ENCODE measurements at places on chromosomes 11 and 22.

- no peak for DNase-seq
These were observed 8.2 kb upstream of the PRSS23 start for GRCh38 chr11:86792150-86792549.

- DNase-seq = no peak
These were observed 55.8 kb upstream of the RRAS2 start for GRCh38 chr11:14414470-14415461.

DNA sequence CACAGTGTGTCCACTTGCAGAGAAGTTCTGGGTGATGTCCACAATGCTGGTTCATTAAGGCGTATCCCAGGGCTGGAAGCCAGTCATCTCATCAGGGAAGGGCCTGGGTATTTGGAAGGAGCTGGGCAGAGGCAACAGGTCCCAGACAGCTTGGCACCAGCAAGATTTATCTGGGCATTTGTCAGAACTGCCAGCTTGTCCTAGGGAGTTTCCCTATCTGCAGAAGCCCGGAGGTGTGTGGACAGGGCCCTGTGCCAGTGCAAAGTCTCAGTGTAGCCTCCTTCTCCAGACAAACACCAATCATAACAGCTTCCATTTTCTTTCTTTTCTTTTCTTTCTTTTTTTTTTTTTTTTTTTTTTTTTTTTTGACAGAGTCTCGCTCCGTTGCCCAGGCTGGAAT lies 125.3 kb upstream of the TIMP3 start:
- DNase-seq = no peak

DNA sequence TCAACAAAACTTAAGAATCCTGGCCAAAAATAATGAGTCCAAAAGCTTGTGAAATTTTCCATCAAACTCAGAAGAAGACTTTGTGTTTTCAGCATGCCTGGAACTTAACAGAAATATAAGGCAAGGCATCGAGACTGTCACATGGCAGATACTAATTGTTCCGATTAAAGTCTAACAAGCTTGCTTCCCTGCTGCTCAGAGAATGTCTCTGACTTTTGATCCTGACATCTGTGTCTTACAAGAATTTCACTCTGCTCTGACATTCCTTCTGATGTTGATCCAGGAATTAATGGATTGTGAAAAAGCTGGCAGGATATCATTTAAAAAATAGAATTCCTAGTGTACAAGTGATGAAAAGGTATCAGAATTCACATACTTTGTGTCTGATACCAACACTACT lies 170.2 kb downstream of the DCDC1 start:
- DNase-seq = no peak

- no peak for DNase-seq
These were observed 9.4 kb downstream of the AIP start for GRCh38 chr11:67492069-67492727.

DNA sequence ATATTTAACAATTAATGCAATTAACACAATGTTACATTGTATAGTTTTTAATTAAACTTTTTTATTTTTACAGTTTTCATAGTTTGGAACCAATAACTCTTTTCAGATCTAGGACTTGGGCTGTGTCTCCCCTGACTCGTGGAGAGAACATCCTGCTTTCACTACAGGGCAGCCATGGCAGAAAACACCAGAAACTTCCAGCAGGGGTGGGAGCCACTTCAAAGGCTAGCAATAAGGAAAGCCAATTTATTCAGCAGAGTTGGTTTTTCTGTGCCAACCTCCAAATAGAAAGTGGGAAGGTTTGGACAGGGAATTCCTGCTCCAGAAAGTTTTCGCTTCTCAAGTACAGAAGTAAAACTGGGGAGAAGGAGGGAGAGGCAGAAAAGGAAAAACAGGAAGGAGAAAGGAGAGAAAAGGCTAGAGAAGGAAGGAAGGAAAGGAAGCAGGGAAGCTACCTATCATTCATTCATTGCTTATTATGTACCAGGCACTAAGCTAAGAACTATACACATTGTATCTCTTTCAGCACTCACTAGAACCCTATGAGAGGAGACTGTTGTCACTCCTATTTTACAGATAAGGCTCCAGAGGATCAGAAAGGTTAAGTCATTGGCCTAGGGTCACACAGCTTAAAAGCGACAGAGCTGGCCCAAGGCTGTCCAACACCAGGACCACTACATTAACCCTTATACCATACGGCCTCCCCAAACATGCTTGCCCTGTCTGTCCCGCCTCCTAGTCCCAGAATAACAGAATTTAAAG lies 54.8 kb upstream of the CREB3L1 start:
- no peak for DNase-seq

DNA sequence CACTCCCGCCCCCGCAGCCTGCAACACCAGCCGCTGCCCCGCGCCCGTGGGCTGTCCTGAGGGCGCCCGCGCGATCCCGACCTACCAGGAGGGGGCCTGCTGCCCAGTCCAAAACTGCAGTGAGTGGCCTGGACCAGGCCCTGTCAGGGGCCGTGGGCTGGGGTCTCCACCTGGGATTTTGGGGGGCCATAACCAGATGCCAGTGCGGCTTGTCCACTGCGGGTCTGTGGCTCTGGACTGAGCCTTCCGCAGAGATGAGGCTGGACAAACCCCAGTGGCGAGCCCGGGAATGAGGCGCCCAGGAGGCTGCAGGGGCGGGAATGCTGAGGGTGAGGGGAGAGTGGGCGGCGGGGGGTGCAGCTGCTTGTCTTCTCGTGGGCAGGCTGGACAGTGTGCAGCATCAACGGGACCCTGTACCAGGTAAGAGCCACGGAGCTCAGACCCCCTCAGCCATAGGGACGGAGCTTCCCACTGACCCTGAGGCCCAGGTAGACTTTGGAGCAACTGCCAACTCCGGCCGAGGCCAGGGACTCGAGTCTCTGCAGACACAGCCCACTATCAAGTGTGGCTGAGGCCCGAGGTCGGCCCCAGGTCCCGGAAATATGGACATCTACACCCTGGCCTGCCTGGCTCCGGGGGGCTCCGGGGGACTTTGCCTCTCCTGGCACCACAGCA lies 24.8 kb upstream of the MUC5B start:
- no peak for DNase-seq

DNA sequence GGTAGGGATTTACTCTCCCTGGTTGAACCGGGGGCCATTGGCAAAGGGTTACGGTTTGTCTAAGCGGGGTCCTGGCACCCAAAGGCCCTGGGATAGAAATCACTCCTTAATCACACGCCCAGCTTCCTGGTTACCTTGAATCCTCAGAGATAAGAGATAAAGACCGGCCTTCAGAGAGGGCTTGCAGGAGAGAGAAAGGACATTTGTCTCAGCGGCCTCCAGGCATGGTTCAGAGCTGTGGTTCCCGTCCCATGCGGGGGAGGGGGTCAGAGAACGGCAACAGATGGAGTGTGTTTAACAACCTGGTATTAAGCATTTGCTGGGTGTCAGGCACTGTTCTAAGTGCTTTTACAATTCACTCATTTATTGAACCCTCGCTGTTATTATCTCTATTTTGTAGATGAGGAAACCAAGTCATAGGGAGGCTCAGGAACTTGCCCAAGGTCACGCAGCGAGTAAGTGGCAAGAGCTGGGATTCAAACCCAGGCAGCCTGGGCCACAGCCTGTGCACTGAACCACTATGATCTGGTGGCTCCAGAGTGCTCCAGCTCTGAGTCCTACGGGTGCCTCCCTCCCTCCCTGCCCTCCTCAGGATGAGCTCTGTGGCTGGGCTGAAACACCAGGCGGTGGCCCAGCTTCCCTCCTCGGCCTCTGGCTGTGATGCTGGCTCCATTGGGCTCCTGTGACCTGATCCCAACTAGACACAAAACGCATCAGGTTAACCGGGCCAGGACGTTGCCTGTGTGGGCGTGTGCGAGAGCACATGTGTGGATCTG lies 18.6 kb downstream of the LRRC10B start:
- DNase-seq = no peak

- DNase-seq = peak; percentile 70
These were observed at the start of gene UBASH3B for GRCh38 chr11:122655527-122656072. TSS of gene UBASH3B (plus strand) at chr11:122655722. CDS start at chr11:122656050, 328 bp downstream.

DNA sequence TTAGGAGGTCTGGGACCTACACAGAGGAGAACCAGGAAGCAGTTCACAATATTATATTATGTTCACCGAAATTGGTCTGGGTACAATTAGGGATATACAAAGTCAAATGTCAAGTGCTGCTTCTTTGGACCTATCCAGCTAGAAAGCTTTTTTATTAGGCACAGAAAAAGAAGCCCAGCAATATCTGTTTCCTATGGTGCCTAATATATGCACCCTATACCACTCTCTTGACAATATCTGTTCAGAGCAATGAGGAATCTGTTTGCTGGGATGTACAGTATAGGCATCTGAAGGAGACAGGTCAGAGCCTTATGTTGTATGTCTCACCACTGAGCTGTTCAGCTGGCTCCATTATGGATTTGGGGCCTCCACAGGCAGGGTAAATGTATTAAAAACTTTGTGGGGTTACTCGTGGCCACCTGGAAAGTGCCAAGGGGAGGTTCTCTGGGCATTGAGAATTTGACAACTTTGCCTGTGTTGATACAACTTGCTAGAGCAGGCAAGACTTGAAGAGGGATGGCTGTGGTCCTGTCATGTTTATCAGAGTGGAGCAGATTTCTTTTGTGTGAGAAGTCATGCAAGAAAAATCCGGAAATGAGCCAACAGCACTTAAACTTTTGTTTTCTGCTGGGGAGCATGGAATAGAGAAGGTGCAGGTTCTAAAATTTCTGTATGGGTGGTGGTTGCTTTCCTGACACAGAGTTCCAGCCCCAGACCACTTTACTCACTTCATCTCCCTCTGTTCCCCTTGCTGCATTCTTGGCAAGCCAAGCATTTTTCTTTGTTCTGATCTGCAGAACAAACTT lies 10.1 kb downstream of the STIM1 start:
- DNase-seq = no peak

DNA sequence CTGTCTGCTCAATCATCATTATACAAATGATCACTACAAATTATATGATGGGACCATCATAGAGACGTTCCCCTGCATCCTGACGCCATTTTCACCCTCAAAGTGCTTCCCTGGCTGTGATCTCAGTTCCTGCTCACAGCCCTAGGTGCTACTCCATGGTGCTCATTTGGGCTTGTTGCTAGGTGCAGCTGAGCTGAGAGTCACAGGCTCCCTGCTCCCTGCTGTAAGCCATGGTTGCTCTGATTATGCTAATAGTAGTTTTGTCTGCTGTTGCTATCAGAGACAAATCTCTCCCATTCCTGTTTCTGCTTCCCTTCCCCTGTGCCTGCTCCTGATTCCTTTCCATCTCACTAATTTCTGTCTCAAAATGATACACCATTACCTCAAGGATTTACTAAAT lies 474.3 kb downstream of the METTL15 start:
- no peak for DNase-seq

DNA sequence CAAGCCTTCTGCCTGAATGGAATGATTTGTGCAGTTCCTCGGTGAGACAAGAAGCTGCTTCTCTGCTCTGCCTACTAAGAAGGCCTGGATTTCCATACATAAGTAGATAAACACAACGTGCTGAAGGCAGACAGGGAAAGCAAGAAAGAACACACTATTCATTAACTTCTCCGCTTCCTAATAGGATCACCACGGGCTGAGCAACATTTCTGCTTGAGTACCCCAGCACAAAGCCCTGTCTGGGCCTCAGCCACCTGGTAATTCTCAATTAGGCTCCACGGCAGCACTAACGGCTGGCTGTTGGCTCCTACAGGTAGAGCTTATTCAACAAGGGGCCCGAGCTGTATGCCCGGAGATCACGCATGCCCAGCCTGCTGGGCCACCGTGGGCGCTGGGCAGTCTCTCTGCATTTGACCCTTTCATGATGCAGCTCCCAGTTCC lies 1156.6 kb downstream of the TBC1D22A start:
- peak; percentile 41 for DNase-seq

DNA sequence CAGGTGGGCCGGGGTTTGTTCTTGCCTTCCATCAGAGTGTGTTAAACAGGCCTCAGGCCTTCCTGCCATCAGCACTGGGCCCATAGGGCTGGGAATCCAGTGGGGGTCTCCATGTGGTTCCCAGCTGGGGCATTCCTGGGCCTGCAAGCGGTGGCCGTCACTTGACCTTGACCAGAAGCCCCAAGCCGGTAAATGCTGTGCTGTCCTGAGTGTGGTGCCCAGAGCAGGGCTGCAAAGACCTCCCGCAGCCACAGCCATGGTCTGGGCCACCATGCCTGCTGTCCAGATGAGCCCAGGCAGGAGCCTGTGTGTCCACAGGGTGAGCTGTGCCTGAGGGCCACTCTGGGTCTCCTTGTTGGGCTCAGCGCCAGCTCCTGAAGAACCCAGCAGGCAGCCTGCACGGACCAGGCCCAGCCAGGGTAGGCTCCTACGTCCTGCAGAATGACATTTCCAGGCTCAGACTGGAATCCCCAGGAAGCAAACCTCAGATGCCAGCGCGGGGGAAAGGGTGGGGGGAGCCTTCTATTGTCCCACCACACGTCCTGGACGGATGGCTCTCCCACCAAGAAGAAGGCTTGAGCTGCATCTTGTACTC lies 117.3 kb downstream of the KCNQ1OT1 start:
- DNase-seq = no peak

GRCh38 chr11:47104261-47104950 lies 72.3 kb downstream of the ARFGAP2 start:
- DNase-seq = no peak

GRCh38 chr22:28147401-28147800 lies 228.3 kb upstream of the PITPNB start:
- no peak for DNase-seq

GRCh38 chr22:30870451-30871345 lies 97.9 kb downstream of the MORC2 start:
- no peak for DNase-seq

- no peak for DNase-seq
These were observed 2.9 kb upstream of the PPP6R2 start for GRCh38 chr22:50339945-50340879.

GRCh38 chr11:92206441-92206840 lies 18.2 kb upstream of the FAT3 start:
- DNase-seq = no peak

DNA sequence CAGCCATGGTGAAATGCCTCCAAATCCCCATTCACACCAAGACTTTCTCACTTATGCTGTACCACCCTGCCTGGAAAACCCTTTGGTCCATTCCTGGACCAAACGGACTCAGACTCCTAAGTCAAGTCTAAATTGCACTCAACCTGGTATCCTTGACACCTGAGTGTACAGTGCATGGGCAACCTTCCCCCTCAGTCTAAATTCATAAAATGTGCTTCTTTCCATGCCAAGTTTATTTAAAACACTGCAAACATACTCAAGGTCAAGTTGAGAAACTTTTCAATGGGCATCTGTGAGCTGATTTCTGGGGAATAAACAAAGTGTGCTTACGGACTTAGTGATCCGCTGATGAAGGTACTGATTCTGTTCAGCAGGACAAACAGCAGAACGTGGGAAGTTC lies 26.4 kb downstream of the HIRA start:
- DNase-seq = no peak

- no peak for DNase-seq
These were observed 57.6 kb downstream of the RNF169 start for GRCh38 chr11:74806267-74806666.
